Motor neuron (in vitro differentiated cells): ENCODE measurements at places on chromosomes 2 and 18.

GRCh38 chr2:14881651-14882327, 249.3 kb downstream of the LRATD1 start:
- peak; percentile 44 for ATAC-seq

- no peak for ATAC-seq
Measured at GRCh38 chr2:144508172-144508851, 11.6 kb downstream of the ZEB2 start.

DNA sequence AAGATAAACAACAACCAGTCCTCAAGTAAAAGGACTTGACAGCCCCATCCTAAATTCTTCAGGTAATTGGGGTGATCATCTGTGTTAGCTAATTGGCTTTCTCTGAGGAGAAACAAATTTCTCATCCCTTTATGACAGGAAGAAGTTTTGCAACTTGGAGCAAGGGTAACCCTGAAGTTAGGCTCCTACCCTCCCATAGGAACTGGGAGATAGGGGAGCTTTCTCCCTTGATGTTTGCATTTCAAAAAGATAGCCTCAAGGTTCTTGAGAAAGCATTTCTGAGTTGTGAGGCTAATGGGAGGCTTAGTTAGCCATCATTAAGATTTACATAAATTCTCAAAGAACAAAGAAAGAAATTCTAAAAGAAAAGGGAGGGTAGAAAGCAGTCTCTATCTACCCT, 95.4 kb downstream of the MAP2 start:
- peak; percentile 9 for ATAC-seq

GRCh38 chr2:42795841-42796301, 3.5 kb upstream of the HAAO start:
- ATAC-seq: no peak

DNA sequence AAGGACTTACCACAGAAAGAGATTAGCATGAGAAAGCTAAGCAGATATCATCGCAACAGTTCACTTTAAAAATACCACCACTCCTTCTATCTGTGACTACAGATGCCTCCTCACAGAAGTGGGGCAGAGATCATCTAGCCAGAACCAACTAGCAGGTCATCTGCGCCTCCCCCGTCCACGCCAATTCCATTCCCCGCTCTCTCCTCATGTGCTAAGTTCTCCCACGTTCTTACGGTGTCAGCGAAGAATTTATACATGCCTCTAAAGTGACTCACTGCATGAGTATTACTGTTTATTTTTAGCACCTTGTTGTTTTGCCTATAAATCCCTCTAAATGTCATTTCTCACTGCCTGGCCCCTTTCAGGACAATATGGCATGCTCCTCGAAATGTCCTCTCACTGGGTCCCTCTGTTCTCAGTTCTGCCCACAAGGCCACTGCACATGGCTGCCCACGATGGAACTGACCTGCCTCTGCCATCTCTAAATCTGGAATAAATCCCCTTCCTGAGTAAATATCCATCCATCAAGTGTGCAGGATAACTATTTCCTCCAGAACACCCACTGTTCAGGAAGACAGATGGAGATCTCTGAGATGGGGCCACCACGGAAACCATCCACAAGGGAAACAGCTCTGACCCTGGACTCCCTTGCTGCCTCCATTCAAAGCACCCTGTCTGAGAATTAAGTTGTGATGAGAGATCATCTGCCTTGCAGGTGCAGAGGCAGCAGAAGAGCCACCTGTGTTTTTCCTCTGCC, 137.7 kb downstream of the IRS1 start:
- ATAC-seq: peak; percentile 95

DNA sequence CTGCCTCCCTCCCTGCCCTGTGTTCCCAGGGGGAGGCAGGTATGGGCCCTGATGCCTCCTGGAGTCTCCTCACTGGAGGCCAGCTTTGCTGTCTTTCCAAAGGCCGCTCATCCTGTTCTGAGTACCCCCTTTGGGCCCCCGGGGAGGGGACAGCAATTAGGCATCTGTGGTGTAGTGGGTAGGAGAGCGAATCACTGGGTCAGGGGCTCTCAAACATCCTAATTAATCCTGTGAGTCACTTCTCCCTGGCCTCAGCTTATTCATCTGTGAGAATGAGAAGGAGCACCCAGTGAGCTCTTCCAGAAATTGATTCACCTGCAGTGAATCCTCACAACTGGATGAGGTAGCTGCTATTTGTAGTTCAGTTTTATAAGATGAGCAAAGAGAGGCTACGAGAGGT, 16.4 kb downstream of the TET3 start:
- ATAC-seq: no peak
